ENCODE measurements at places on chromosomes 5 and 9.

- no peak for DNase-seq
These were observed 164.0 kb downstream of the PAM start for GRCh38 chr5:102918986-102919610.

GRCh38 chr9:132040246-132040645, 39.4 kb downstream of the MED27 start:
- DNase-seq = no peak

- no peak for DNase-seq
These were observed 180.8 kb downstream of the ASTN2 start for GRCh38 chr9:117234103-117234502.

GRCh38 chr5:57635146-57635777, 152.7 kb upstream of the ACTBL2 start:
- peak; percentile 8 for DNase-seq

- DNase-seq = peak; percentile 64
These were observed 16.2 kb upstream of the NDUFB6 start for GRCh38 chr9:32589083-32589723.

- peak; percentile 80 for DNase-seq
These were observed 305.2 kb downstream of the EFNA5 start for GRCh38 chr5:107365320-107366109.

DNA sequence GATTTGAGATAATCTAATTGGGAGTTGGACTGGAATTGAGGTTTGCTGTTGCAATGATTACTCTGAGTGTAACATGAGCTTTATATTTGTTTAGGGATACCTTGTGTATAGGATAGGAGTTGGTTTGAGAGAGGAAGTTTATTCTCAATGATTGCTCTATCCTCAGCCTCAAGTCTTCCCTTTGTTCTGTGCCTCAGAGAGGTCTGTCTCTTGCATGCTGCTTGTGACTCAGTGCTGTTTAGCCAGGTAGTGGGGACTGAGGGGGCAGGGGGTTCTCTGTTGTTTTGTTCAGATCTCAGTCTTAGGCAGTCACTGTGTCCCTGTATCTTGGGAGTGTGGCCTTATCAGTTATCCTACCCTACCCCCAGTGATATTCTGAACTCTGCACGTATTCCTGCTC, 192.1 kb downstream of the SPATA31D1 start:
- no peak for DNase-seq

DNA sequence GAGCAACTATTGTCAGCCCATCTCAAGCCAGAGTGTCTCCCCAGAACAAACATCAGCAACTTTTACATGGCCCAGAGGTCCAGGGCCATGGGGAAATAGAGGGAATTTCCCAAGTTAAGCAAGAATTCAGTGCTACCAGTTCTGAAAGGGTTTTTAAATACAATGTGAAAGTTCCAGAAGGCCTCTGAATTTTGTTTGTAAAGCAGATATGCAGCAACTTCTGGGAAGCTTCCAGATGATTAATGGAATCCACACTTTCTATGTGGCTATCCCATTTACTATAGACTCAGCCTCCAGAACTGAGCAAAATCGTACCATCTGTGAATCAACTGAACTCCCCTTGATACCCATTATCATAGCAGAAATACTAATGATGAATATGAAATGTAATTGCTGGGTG, 93.8 kb downstream of the FEM1C start:
- DNase-seq = peak; percentile 36

DNA sequence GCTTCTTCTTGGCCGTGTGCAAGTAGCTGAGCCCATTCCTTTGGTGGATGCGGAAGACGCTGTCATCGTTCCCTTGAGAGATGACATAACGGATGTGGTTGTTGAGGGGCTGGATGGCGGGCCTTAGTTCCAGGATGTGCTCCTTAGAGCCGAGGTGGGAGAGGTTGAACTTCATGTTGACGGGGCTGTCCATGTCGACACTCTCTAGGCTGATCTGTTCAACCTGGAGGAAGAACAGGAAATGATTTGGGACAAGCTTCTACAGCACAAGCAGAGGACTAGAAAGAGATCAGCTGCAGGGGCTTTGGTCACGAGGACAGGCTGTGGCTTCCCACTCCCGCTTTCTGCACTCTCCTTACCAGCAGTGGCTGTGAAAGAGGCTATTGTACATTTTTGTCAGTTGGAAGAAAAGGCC, 176.0 kb downstream of the SLC12A2 start:
- no peak for DNase-seq

GRCh38 chr5:107948377-107948776, 277.6 kb upstream of the EFNA5 start:
- DNase-seq = no peak

- DNase-seq = no peak
These were observed 19.8 kb downstream of the LECT2 start for GRCh38 chr5:135934939-135935338.

GRCh38 chr5:103561685-103562452, 720 bp downstream of the NUDT12 start:
- DNase-seq = no peak

DNA sequence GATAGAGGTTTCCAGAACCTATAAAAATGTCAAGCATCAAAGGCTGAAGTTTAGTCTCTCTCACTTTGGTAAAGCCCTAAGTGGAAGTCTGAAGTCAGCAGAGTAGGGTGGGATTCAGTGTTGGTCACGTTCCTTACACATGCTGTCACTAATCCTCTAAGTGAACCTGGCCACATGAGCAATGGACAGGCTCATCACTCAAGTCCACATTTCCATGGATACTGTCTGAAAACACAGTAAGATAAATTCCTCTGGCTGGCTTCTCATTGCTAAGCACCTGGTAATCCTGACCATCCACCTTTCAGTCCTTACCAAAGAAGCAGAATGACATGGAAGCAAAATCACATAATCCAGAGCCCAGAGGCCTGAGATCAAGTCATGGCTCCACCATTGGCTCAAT, 43.8 kb downstream of the GNA14 start:
- DNase-seq = no peak

- no peak for DNase-seq
These were observed 267.6 kb downstream of the KCTD16 start for GRCh38 chr5:144438237-144438636.

- no peak for DNase-seq
These were observed 21.8 kb downstream of the PCDHAC2 start for GRCh38 chr5:140988100-140988499.

- no peak for DNase-seq
These were observed 7.0 kb upstream of the C9 start for GRCh38 chr5:39371367-39371635.

DNA sequence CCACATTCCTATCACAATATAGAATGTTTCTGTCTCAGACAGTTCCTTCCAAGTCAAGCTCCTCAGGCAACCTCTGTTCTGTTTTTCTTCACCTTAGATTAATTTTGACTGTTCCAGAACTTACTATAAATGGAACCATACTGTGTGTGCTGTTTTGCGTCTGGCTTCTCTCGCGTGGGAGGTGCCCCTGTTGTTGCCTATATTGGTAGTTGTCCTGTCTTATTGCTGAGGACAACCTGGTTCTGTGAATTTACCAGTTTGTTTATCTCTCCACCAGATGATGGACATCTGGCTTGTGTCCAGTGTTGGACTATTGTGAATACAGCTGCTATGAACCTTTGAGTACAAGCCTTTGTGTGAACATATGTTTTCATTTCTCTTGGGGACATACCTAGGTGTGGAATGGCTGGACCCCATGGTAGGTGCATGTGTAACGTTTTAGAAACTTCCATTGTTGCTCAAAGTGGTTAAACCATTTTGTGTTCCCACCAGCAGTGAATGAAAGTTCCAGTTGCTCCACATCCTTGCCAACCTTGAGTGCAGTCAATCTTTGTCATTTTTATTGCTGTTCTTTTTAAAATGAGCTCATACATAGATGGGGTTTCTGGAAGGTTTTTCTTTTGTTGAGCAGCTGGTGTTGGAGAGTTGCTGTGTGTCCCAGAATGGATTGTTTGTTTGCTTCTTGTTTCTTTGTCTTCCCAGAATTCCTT, 18.1 kb downstream of the HMCN2 start:
- DNase-seq = no peak

GRCh38 chr9:89759572-89759971, 154.8 kb downstream of the GADD45G start:
- no peak for DNase-seq
